ENCODE measurements at places on chromosomes 13 and 19.

DNA sequence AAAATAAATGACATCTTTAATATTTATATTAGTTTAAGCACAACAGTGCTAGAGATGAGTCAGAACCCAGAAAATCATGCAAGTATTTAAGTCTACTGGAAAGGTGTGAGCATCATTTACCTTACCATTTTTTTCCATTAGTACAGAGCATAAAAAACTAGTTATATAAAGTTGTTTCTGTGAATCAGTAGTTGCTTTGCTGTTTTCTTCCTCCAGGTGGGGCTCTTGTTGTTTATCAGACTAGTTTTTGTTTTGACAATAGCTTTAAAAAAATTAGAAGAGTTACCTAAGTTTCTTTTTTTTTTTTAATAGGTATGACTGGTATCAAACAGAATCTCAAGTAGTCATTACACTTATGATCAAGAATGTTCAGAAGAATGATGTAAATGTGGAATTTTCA is 12.7 kb downstream of the SUGT1 start:
- no peak for DNase-seq

- peak; percentile 76 for DNase-seq
These were observed 926 bp upstream of the HNRNPUL1 start for GRCh38 chr19:41263042-41263849.

- DNase-seq = no peak
These were observed 603 bp downstream of the TM9SF2 start for GRCh38 chr13:99501848-99502301.

DNA sequence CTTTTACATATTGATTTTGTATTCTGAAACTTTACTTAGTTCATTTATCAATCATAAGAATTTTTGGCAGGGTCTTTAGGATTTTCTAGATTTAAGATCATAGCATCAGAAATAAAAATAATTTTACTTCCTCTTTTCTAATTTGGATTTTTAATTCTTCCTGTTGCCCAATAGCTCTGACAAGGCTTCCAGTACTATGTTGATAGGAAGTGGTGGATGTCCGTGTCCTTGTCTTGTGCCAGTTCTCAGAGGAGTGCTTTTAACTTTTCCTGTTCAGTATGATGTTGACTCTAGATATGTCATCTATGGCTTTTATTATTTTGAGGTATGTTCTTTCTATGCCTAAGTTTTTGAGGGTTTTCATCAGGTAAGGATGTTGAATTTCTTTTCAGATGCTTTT is 7.7 kb upstream of the KIR2DL4 start:
- no peak for DNase-seq

DNA sequence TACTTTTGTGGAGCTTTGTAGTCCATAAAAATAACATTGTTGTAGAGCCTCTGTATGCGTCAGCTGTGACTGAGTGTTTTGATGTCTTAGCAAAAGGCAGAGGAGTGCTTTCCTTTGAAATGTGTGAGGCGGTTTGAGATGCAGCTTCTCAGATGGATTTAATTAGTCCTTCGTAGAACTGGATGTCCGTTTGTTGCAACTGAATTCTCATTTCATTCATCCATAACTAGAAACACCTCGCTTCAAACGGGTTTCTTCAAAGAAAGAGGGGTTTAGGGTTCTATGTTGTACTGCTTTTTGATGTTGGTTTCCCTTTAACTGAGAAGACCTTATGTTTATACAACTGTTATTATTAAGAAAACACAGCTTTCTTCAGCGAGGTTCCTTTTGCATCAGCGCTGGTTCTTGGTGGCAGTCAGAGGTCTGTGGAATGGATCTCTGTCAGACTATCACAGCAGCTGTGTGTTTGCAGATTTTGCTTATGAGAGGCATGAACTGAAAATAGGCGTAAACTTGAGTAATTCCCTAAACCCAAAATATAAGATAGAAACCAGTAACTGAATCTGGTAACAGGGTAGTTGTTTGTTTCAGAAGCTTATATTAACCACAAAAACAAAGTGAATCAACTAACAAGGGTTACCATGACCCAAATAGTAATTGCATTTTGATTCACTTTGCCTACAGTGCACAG is 194.4 kb downstream of the GGACT start:
- no peak for DNase-seq

DNA sequence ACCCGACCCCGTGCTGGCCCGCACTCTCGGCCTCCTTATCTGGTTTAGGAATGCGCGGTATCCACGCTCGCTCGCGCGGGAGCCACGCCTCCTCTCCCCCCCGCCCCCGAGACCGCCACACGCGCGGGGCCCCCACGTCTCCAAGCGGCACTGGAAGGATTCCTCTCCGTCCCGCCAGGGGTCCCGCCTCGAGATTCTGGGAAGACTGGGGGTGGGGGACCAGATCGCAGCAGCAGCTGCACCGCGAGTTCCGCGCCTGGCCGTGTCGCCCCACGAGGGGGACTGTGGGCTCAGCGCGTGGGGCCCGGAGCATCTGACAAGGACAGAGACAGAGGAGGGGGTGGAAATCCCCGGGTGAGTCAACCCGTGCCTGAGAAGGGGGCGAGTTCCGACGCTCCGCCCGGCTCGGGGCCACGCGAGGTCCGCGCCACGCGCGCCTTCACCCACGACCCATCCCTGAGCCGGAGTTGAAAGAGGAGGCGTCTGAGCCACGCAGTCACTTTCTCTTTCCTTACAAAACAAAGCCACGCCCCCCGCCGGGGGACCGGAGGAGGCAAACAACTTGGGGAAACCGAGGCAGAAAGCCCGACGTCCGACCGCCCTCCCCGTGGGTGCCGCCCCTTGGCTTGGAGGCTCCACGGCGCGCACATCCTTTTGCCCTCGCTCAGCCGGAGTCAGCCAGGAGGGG is 814 bp downstream of the S1PR2 start:
- peak; percentile 57 for DNase-seq

GRCh38 chr13:40318366-40318765 is 348.1 kb downstream of the FOXO1 start:
- DNase-seq = no peak

DNA sequence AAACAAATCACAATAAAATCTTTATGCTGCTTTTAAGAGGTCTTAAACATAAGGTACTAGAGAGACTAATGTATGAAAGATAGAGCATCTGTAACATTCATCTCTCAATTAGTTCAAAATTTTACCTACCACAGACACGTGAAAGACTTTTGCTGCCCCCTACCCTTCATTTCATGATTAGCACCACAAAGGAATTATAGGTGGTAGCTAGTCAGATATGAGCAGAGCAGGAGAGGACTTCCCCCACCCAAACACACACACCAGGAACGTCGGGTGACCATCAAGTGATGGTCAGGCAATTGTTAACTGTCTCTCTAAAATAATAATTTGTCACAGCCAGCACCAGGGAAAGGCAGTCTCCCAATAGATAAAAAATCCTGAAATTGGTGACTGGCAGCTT is 1531.7 kb upstream of the SPRY2 start:
- DNase-seq = no peak

- no peak for DNase-seq
These were observed 58.2 kb downstream of the GJA3 start for GRCh38 chr13:20102525-20103180.

- no peak for DNase-seq
These were observed 5.7 kb upstream of the THSD1 start for GRCh38 chr13:52411629-52412028.

- DNase-seq = no peak
These were observed 34.3 kb downstream of the MAU2 start for GRCh38 chr19:19354932-19355331.

- DNase-seq = no peak
These were observed 399.6 kb downstream of the DCT start for GRCh38 chr13:94079876-94080275.

DNA sequence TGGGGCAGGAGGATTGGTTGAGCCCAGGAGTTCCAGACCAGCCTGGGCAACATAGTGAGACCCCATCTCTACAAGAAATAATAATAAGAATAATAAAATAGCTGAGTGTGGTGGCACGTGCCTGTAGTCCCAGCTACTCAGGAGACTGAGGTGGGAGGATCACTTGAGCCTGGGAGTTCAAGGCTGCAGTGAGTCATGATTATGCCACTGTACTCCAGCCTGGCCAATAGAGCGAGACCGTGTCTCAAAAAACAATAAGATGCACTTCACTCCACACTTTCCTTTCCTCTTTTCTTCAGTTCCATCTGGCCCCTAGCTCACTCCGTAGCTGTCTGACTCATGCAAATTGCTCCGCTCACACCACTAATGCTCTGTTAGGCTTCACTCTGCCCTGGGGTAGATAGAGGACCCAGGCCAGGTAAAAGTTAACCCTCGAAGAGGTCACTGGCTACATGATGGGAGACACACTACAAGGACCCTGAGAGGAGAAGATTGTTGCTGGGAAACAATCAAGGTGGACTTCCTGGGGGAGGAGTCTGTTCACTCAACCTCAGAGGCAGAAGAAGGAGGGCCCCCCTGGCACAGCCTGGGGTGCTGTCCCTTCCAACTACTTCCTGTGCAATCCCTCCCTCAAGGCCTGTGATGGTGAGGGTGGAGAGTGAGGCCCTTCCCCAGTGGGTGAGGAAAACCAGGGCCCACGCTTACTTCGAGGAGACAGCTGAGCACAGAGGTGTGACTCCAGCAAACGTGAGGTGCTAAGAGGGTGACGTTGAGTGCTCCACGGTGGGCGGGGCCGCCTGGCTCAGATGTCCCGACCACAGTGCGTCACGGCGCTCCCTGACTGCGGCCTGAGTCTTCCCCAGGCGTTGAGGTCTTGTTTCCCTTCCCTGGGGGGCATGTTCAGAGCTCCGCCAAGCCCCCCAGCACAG is 8.8 kb upstream of the TNFSF9 start:
- peak; percentile 21 for DNase-seq

GRCh38 chr19:28494461-28494860 is 718.5 kb downstream of the UQCRFS1 start:
- DNase-seq = no peak

- no peak for DNase-seq
These were observed 23.6 kb downstream of the CACNG6 start for GRCh38 chr19:54014920-54015560.

- no peak for DNase-seq
These were observed 1.5 kb downstream of the CALM3 start for GRCh38 chr19:46602392-46603194.

DNA sequence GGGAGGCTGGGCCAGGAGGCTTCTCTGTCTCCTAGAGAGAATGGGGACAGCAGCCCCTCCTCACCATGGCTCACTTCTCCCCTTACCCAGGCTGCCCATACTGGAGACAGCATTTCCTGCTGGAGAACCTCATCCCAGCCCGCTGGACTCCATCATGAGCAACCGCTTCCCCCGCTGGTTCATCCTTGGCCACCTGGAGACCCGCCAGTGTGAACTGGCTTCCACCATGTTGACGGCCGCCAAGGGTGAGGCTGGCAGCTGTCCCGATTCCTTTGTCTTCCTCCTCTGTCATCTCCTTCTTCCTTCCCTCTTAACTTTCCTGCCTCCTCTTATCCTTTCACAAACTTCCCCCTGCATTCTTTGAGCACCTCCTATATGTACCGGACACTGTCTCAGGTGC is 28.0 kb downstream of the ZSWIM4 start:
- DNase-seq = no peak

- no peak for DNase-seq
These were observed 103.9 kb upstream of the UBL3 start for GRCh38 chr13:29954082-29955028.

DNA sequence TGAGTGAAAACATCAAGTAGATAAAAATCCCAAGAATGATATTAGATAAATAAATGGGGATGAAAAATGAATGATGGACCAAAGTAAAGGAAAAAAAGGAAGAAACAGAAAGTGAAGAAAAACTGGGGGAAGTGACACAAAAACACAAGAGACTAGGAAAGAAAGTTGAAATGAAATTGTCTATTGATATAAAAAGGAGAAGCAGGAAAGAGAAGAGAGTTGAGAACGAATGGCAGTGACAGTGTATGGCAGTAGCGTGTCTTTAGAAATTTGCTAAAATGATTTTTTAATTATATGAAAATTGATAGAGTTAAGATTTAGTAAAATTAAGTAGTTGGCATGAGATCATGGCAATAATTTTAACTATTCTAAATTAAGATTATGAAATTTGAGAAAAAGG is 36.3 kb upstream of the SGCG start:
- DNase-seq = no peak

DNA sequence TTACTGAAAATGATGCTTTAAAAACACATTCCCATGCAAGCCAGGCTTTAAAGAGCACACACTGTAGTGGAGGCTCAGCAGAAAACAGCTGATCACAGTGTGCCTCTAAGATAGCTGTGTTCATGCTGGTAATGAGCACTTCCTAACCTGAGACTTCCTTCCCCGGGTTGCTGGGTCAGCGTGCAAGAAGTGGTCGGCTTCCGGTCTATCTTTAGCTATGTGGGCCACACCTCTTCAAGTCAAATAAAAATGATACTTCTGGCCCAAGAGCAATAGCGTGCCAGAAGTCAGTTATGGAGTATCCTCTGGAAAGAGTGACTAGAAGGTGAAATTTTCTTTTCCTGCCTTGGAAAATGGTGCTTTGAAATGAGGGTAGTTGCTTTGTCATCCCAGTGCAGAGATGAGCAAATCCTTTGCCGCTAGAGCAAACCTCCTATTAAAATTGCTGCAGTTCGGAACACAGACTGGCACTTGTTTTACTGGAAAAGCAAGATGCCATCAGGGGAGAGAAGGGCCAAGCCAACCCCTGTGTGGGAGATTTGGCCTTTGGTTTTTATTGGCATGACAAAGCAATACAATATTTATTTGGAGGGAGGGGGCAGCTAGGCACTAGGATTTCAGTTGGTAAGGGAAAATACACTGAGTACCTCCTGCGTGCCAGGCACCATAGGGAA is 64.2 kb downstream of the ARHGAP35 start:
- no peak for DNase-seq

GRCh38 chr19:873561-874041 is 14.1 kb downstream of the CFD start:
- no peak for DNase-seq

DNA sequence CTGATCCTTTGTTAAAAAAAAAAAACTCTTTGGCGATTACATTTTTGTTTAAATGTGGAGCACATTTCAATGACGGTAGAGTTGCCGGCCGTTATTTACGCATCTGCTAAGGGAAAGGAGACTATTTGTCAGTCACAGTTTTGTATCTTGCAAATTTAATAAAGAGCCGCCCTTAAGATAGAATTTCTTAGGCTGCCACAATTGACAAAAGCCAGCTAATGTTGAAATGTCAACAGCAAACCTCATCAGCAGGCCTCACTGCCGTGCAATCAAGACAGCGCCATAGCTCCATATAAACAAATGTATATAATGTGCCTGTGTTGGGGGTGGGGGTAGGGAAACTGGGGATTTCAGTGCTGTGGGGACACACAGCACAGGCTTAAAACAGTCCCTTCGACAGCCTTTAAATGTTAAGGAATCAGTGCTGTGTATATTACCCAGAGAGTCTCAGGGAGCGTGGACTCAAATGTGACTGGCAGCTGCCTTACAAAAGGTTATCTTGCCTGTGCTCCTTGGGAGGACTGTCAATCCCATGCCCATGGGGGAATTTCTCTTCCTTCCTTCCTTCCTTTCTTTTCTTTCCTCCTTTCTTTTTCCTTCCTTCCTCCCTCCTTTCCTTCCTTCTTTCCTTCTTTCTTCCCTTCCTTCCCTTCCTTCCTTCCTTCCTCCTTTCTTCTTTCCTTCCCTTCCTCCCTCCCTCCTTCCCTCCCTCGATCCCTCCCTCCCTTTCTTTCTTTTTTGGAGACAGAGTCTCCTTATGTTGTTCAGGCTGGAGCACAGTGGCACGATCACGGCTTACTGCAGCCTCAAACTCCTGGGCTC is 108.0 kb downstream of the URI1 start:
- no peak for DNase-seq

- DNase-seq = no peak
These were observed 857 bp upstream of the MAP2K7 start for GRCh38 chr19:7902796-7903243.

Data from activated T-helper 1 cell treated with anti-CD3 and anti-CD28 coated beads, Interleukin-2, amount 50 U/mL, for 16 hours (primary cell).